Fibroblast of lung (primary cell): ENCODE measurements at places on chromosomes 13 and 19. TPM values are rescaled to one million over a fixed set of nuclear protein-coding genes. Genes with fewer than 3 reads are reported as not detected.

Gene RNF113B
- total RNA-seq: not detected in 2 replicates

Gene RPS15
- total RNA-seq: 369 and 494 TPM in 2 replicates

Gene KASH5
- not detected in 2 replicates for total RNA-seq

Gene TBXA2R
- total RNA-seq: 0.77 and 1.8 TPM in 2 replicates

Gene ZNF93
- 1.3 and 3.8 TPM in 2 replicates for total RNA-seq
